Stimulated activated CD8-positive, alpha-beta memory T cell treated with anti-CD3 and anti-CD28 coated beads, Interleukin-7, amount 100 ng/mL, for 1 hour (primary cell): ENCODE measurements at places on chromosomes 7 and 10.

- no peak for DNase-seq
Measured at GRCh38 chr7:112386619-112387018, 63.6 kb upstream of the IFRD1 start.

DNA sequence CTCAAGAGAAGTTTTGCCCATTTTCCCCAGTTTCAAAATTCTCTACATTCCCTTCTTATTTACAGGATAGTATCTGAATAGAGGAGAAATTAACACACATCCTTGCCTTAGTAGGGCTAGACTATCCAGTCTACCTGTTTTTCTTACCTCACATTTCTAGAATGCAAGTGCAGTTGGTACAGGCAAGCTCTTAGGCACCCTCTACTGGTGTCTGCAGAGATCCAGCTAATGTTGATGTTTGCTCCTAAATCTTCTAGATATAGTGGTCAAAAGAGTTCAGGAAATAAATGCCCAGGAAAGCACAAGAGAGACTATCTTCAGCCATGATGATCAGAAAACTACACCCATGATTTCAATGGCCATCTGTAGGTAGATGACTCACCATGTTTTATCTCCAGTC is 205.3 kb downstream of the HTR7 start:
- no peak for DNase-seq

DNA sequence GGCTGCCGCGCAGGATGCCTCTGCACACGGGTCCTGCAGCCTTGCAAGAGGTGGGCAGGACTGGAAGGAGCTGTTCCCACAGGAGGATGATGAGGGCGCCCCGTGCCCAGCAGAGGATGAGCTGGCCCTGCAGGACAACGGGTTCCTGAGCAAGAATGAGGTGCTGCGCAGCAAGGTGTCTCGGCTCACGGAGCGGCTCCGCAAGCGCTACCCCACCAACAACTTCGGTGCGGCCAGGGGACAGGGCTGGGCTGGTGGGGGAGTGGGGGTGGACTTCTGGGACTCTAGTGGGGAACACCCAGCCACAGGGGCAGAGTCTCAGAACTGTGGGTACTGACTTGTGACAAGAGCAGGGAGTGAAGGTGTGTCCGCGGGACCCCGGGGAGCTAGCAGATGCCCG is 16.0 kb downstream of the ZFYVE27 start:
- DNase-seq: no peak

DNA sequence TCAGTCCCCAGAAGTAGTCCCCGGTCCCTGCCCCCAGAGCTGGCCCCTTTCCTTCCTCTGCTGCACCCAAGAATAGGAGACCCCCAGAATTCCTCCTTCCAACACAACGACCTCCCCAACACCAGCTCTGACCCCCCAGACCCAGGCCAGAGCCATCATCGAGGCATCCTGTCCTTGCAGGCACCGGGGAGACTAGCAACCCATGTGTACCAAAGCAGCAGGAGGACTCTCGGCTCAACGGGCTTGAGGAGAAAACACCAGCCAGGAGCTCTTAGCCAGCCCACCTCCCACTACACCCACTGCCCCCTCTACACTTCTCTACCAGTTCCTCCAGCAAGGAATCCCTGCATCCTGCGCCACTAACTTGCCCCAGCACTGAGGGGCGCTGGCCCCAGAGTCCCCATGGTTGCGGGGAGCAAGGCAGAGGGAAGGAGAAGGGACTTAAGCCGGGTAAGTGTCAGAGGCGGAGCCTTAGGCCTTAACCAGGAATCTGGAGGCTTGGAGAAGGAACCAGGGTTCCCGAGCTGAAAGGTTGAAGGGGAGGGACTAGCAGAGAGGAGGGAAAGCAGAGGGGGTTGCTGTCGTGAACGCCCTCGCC is 3.9 kb downstream of the GRID1 start:
- DNase-seq: no peak

DNA sequence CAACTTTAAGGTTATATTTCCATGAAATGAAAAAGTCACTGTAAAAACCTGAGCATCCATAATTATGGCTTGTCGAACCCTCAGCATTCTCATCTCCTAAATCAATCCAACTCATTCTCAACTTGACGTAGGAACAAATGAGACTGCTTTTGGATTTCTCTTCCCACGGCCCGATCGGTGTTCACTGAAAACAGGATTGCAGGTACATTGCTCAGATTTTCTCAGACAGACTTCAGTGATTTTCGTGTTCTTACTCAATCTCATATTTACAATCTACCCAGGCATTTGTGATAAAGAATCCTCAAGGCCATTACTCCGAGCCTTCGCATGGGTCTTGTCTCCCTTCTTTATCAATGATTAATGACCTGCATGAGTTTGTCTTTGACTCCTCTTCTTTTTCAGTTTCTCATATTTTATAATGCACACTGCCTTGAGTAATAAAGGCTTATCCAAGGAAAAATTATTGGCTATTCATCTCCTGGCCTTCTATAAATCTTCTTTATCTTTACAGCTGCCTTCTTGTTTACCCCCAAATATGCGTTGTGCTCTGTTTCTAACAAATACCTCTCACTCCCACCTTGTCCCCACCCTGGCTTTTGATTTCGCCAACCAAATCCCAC is 90.4 kb upstream of the MYO3A start:
- DNase-seq: no peak

GRCh38 chr10:104908581-104908980 is 267.5 kb downstream of the SORCS3 start:
- no peak for DNase-seq

GRCh38 chr7:107803009-107803610 is at the start of gene SLC26A3:
TSS of gene SLC26A3 (minus strand) at chr7:107803223. CDS start at chr7:107794509, 8,714 bp downstream.
- no peak for DNase-seq

DNA sequence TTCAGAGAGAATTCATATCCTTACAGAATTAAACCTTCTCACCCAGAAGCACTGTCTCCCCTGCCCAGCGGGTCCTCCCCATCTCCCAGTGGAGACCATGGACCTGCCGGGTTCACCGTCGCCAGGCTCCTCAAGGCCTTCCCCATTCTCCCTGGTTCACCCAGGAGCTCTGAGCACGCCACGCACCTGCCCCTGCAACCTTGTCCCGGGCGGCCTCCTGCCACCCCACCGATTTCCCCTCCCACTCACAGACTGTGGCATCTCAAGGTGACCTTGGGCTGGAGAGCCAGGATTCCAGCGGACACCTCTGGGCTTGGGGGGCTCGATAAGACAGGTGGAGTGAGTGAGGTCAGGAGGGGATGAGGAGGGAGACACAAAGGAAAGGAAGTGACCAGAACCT is 135.3 kb downstream of the PTPRN2 start:
- no peak for DNase-seq

DNA sequence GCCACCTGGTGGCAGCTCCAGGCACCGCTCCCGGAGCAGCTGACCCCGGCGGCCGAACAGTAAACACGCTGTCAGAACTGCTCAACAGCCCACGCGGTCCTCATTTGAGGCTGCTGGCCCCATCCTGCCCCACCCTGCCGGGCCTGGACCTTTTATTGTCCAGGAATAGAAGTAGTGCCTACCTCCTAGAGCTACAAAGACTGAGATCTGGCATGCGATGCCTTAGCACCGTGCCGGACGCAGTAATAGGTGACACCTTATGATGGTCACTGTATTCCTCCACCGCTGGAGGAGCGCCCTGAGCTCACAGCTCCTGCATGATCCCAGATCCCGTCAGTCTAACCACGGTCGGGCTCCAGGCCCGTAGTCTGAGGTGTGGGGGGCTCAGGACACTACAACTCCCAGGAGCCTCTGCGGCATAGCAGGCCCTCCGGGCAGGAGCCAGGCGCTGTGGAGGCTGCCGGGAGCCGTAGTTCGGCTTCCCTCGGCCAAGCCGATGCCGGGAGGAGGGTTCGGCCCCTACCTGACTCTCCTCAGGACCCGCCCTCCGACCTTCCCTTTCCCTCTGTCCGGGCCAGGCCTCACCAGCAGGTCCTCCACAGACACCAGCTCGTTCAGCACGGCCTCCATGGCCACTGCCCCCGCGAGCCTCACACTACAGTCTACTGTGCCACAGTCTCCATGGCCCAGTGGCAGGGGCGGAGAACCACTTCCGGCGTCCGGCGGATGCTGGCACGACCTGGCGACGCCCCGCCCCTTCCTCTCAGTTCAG is at the start of gene FIS1:
Gene FIS1 (minus strand): TSS at position 707 of the 772 bp plus-strand sequence. CDS start 77 bp downstream, at position 630.
- peak; percentile 81 for DNase-seq

- DNase-seq: no peak
Measured at GRCh38 chr7:69635555-69636185, 37.4 kb downstream of the AUTS2 start.

DNA sequence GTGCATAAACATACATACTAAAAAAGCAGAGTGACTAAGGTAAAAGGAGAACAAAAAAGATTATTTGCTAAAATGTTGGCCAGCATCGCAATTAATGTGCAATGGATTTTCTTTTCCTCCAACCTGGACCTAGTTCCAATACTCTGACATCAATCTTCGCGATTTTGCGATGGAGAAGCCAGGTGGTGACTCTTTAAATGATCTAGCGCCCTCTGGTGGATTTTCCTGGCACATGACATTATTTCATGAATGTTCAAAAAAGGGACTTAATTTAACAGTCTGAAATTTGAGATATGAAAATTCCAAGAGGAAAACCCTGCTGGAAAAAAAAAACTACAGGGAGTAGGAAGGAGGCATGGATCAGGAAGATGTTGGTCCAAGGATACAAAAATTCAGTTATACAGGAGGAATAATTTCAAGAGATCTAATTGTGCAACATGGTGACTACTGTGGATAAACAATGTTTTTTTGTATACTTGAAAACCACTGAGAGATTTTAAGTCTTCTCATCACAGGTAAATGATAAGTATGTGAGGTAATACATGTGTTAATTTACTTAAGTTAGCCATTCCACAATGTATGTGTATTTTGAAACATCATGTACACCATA is 4.3 kb upstream of the KCNMA1 start:
- peak; percentile 22 for DNase-seq

GRCh38 chr10:86579883-86580520 is 58.4 kb upstream of the WAPL start:
- no peak for DNase-seq

DNA sequence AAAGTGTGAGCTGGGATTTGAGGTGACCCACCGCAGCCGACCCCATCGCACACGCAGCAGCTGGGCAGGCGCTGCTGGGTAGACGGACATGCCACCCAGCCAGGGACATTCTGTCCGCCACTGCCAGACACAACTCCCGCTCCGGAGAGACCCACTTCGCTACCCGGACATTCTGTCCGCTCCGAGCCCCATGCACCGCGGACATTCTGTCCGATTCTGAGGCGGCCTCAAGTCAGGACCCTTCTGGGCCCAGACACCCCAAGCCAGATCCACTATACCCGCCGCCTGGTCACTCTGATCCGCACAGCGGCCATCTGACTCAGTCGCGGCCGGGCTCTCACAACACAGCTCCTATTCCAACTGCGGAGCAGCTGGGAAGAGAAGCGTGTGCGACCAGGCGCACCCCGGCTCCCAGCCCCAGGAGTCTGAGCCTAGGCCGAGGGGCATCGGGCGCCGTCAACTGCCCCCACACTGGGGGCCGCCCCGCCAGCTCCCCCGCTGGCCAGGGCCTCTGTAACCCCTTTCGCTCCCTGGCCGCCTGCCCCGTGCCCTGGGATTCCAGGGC is 763 bp downstream of the PITX3 start:
- DNase-seq: no peak

- DNase-seq: no peak
Measured at GRCh38 chr7:151954866-151955820, 1.1 kb upstream of the GALNTL5 start.

DNA sequence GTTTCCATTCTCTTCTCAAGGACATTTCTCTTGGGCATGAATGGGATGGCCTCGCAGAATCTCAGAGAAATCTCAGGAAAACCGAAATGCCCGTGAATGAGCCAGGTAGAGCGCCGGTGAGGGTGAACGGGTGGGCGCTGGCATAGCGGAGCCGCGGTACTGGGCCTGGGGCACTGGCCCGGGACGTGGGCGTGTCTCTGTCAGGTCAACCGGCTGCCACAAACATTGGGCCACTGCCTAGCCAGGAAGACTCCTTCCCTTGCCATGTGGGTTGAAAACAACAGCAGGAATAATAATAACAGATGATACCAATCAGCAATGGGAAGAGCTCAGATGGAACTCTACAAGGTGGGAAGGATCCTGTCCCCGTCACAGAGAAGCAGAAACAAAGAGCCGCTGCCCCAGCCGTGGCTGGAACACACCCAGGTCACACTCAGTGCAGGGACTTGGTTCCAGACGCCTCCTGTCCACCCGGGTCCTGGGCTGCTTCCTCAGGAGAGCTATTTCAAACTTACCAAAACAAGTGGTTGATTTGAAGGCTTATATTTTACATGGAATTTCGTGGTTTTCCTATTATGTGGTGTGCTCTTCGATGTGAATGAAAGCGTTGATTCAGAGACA is 51.1 kb upstream of the EBF3 start:
- no peak for DNase-seq

DNA sequence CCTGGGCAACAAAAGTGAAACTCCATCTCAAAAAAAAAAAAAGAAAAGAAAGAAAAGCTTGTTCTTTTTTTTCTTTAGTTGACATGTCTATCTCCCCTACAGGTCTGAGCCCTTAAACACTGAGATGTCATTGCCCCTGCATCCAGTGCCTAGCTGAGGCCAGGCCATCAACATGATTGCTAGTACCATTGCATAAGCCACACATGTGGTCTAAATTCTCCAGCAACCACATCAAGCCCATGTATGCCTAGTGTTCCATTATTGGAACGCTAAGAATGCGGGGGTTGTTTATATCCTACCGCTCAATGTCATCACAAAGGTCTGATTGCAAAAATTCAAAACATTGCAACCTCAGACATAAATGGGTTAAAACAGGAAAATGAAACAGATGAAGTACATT is 62.7 kb downstream of the NPTX2 start:
- DNase-seq: no peak

DNA sequence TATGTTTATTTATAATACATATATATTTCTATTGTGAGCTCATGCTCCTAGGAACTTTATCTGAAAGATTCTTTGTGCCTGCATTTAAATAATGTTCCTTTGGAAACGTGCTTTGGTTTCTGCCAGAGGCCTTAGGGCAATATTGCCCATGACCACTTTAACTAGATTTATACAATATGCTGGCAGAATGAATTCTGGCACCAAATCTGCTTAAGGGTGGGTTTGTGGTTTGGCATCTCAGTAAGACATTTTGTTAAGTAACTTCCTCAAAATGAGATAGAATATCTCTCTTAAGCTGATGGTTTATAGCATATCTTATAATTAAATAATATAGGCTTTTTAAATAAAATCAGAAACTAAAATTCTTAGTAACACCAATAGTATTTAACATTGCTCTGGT is 252.9 kb downstream of the RNLS start:
- DNase-seq: no peak

DNA sequence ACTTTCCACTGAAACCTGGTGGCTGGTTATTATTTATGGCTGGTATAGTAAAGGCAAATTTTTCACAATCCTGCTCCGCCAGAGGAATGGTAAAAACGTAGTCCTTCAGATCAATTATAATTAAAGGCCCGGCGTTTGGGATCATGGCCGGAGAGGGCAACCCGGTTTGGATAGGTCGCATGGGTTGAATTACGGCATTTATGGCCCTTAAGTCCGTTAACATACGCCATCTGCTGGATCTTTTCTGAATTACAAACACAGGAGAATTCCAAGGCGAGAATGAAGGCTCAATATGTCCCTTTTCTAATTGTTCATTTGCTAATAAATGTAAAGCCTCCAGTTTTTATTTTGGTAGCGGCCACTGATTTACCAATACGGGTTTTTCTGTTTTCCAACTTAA is 11.3 kb upstream of the TAS2R3 start:
- DNase-seq: no peak

- DNase-seq: no peak
Measured at GRCh38 chr10:26221541-26221940, 5.0 kb downstream of the GAD2 start.
